ENCODE measurements at places on chromosomes 11 and 22.
A peak's percentile ranks its signal among the peaks of the same experiment; 100 is the strongest.

- DNase-seq: no peak
These were observed 607.4 kb downstream of the NTM start for GRCh38 chr11:131977854-131978253.

- no peak for DNase-seq
These were observed 14.7 kb downstream of the TOM1 start for GRCh38 chr22:35314161-35314942.

DNA sequence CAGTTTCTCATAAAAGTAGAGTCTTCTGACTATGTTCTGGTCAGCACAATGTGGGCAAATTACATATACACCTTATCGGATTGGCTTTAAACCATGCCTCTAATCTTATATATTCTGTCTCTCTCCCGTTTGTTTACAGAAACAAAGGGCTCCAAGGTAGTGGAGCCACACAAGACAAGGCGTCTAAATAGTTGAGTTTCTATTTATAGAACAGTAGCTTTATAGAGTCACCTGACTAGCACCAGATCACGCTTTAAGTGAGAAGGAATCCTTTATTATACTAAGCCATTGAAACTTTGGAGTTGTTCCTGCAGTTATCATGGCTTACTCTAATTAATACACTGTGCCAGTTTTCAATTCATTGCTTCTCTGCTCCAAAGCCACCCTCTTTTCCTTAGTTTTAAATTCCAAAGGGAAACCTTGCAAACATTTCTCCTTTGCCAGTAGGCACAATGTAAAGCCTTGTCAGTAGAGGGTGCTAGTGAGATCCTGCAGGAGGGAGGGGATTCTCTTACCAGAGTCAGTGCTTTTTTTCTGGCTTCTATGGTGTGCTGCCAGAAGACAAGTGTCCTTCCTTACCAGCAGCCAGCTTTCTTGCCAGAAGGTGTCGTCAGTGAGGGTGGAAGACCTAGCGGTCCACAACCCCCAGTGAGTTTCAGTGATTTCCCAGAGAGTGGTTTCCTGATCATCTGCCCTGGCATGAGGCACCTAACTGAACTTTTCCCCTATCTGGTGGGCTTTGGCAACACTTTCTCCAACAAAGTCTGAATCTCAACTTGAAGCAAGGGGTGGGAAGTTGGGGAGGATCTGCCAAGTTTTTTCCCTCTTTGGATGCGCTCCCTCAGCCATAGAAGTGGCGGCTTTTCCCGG, 71.7 kb downstream of the RAB38 start:
- DNase-seq: peak; percentile 41

DNA sequence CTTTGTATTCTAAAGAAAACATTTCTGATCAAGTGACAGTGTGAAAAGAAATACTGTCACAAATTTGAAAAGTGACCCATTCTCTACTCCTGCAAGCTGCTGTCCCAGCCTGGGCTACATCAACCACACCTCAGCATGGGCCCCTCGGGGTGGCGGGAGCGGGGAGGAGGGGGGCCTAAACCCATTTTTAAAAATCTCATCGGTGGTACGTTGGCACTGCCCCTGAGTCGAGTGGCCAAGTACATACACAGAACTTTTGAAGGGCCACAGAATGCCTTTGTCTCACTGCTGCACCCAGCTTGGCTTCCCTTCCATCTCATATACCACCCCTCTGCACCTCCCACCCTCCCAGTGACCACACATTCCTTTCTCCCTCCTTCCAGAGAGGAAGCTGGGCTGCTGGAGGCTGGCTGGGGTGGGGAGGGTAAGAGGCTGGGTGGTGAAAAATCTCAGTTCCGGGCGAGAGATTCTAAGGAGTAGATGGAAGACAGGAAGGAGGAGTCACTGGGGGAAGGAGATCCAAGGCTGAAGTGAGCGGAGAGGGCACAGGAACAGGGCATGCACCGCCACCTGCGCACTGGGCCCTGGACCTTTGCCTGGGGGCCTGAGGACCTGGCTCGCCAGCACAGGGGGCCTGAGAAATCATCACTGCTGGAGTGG, 21.1 kb downstream of the FXYD6 start:
- DNase-seq: no peak

GRCh38 chr22:20650294-20651207, 123.4 kb upstream of the SERPIND1 start:
- no peak for DNase-seq

GRCh38 chr11:59551659-59552521, 40.6 kb downstream of the OR4D9 start:
- DNase-seq: peak; percentile 59
